ENCODE measurements at places on chromosomes 16 and 17.

- no peak for DNase-seq
Measured at GRCh38 chr16:50473356-50473945, 74.7 kb upstream of the NKD1 start.

GRCh38 chr17:35889818-35890773 lies 9.9 kb upstream of the CCL5 start:
- DNase-seq = no peak

- peak; percentile 21 for DNase-seq
Measured at GRCh38 chr16:1105888-1106620, 10.0 kb upstream of the C1QTNF8 start.

DNA sequence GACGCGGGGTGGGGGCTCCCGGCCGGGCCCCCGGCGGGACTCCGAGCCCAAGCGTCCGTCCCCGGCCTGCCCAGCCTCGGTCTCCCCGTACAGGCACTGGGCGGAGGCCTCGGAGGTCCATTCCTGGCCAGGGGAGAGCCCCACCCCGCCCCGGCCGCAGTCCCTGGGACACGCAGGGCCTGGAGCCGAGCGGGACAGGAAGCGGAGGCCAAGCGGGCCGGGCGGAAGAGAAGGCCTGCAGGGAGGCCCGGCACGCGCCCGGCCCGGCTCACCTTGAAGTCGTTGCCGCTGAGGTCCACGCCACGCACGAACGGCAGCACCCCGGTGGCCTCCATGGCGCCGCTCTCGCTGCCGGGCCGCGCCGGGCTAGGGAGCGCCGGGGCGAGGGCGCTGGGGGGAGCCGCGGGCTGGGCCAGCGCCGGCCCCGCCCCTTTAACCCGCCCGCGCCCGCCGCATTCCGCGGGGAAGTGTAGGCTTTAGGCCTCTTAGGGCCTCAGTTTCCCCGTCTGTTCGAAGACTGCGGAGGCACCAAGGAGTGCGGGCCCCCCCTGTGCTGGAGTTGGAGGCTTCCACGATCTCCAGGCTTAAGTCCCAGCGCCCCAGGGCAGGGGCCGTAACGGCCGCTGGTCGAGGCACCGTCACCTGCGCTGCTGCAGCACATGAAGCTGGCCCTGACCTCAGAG lies at the start of gene FLII:
Gene FLII (minus strand): TSS at position 383 of the 683 bp plus-strand sequence. CDS start 48 bp downstream, at position 335.
- peak; percentile 3 for DNase-seq

DNA sequence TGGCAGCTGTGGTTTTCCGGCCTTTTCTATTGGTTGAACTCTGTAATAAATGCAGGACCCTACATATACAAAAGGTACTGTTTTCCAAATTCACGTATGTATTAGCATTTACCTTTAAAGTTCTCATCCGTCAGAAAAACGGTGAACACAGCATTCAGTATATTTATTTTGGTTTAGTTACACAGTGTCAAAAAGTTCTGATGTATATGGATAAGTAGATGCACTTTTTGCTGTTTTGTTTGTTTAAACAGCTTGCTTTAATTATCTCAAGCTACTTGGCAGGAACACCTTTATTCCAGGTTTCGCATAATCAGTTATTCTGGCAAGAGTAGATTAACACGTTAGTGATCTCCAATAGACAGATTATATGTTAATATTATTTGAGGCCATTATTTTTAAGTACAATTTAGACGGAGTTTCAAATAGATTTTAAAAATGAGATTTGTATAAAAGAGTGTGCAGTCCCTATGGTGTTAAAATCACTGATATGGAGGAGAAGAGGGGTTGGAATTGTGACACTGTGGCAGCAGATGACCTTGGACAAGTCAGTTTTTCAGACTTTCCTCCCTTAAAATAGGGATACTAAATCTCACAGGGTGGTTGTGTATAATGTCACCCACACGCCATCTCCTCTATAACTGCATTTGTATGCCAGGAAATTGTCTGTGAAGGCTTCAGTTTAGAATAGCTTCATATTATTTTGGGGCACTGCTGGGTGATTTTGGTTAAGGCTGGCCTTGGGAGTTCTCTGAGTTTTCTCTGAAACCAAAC lies 2.1 kb downstream of the HERPUD1 start:
- no peak for DNase-seq

GRCh38 chr17:49730078-49730784 lies 22.5 kb upstream of the SLC35B1 start:
- no peak for DNase-seq

DNA sequence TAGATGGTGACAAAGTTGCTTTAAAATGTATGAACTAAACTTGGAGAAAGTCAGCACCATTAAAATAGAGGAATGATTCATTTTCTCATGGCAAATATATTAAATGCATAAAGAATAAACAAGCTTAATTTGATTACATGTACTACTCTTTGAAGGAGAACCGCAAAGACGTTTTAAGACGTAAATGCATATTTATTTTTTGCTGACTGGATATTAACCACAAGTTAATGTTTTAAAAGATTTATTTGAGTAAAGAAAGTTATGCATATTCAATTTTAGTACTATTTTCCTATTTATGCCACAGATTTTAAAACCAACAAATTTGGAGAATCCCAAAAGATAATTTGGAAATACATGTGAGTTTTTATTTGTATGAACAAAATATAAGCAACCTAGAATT lies 1121.9 kb downstream of the CDH8 start:
- no peak for DNase-seq

All from AML-193 (cell line).